Renal pelvis (tissue), 12 donors: ENCODE measurements at places on chromosomes 6 and 20. TPM values are rescaled to one million over a fixed set of nuclear protein-coding genes. Genes with fewer than 3 reads are reported as not detected.

GRCh38 chr6:36360241-36361054, 23.8 kb upstream of the BNIP5 start:
- peak; percentile 84 for DNase-seq

DNA sequence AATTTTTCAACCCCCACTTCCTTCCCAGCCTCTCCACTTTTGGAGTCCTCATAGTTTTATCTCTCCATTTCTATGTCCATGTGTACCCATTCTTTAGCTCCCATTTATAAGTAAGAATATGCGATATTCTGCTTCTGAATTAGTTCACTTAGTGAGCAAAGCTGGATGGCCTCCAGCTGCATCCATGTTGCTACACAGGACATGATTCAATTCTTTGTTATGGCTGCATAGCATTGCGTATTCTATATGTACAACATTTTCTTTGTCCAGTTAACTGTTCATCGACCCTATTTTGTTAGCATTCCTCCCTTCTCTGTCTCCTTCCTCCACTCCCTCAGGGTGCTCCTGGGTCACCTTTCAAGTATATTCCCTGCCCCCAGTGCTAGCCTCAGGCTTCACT, 210.0 kb upstream of the SSTR4 start:
- no peak for DNase-seq

DNA sequence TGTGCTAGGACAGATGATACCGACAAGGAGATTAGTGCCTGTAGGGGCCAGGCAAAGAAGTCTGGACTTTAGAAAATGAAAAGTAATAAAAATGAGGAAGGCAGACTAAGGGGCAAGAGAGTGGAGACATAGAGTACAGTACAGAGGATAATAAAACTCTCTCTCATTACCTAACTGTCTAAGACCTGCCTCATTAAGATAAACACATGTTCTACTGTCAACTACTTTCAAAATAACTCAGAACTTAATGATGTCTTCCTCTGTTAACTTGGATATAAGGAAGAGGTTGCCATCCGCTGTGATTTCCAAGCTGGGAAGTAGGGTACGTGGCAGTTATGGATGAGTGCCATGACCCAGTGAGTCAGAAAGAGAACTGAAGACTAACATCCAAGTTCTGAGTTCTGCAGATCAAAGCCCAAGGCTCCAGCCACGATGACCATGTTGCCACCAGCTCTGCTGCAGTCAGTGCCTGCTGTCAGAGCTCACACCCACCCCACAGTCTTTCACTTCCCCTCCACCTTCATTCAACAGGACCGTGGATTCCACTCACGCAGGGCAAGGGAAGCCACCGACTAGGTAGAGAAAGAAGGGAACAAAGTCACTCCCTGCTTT, 81.8 kb downstream of the KIF16B start:
- no peak for DNase-seq

DNA sequence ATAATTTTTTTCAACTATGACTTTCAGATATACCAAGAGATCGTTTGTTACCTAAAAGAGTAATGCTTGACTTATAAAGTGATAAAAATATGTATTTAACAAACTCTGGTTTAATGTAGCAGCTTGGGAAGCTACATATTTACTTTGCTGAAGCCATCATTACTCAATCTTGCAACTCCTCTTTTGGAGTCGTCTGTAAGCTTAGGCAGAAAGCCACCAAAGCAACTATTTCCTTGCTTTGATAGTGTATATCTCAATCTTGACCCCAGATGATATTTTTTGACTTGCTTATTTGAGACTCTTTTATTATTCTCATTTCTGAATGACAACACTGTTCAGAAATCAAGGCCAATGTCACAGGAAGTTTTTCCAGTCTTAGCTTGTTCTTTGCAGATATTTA, 183.0 kb downstream of the SAMD5 start:
- no peak for DNase-seq

TGM3 gene
- polyA plus RNA-seq, result 0.68 TPM

DNA sequence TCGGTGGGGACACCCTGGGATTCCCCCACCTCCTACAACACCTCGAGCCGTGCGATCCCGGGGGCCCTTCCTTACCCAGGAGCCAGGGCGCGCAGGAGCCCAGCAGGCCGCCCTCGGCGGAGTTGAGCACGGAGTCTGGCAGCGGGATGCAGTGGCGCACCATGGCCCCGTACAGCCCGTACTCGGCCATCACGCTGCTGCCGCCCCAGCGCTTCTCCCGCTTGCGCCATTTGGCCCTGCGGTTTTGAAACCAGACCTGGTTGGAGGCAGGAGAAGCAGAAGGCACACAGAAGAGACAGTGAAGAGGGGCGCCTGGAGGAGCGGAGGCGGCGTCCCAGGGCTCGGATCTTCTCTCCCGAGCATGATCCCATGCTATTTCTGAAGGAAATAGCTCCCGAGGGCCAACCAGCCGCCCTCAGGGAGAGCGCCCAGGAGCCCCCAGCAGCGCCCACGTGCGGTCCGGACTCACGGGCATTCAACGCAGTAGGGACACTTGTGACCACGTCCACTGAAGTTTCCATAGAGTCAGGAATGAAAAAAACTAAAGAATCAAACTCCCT, 4.3 kb downstream of the VSX1 start:
- DNase-seq, result no peak

ELOVL2 gene
- 10.0 TPM for polyA plus RNA-seq

DNA sequence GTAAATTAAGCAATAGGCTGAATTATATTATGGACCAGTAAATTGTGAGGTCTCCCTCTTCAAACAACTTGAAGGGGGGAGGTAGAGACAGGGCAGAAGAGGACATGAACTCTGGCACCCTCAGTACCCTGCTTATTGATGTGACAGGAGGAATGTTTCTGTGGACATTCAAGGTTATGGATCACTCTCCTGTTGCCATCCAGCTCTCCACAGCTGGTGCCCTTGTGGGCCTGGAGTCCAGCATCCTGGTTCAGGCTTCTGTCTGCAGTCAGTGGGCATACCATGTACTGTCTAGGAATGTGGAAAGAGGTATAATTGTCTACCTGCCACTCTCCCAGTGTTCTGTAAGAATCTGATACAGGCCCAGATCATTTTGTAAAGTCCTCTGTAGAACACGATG, 55.6 kb downstream of the FAM120B start:
- no peak for DNase-seq
